ENCODE measurements at places on chromosomes 3 and 15.

- no peak for DNase-seq
Observed at GRCh38 chr3:75687323-75687722, 23.2 kb downstream of the FRG2C start.

DNA sequence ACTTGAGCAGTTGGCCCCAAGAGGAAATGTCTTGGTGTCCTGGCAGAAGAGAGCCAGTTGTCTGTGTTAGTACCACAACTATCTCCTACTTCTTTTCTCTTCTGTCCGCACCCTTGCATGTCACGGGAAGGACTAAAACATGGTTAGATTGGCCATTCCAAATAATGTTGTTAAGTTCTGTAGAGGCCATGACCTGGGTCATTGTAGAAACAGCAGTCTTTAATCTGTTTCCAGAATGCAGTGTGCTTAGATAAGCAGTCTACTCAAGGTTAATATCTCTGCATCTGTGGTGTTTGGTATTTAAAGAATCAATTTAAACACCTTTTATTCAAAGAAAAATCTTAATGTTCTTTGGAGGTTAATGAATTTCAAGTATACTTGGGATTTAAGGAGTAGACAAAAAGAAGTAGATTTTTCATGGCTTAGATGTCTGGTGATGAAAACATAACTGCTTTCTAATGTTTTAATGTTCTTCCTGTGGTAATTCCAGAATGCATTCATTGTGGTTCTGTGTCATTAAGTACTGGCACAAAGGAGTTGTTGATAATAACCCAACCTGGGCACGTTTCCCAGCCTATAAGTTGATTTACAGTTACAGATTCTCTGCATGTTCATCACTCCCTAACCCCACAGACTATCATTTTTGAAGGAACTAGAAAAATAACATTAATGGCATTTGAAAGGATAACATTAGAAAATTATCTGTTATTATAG is 58.9 kb downstream of the TMEM108 start:
- no peak for DNase-seq

GRCh38 chr3:136787349-136787748 is 31.6 kb upstream of the SLC35G2 start:
- DNase-seq: no peak

DNA sequence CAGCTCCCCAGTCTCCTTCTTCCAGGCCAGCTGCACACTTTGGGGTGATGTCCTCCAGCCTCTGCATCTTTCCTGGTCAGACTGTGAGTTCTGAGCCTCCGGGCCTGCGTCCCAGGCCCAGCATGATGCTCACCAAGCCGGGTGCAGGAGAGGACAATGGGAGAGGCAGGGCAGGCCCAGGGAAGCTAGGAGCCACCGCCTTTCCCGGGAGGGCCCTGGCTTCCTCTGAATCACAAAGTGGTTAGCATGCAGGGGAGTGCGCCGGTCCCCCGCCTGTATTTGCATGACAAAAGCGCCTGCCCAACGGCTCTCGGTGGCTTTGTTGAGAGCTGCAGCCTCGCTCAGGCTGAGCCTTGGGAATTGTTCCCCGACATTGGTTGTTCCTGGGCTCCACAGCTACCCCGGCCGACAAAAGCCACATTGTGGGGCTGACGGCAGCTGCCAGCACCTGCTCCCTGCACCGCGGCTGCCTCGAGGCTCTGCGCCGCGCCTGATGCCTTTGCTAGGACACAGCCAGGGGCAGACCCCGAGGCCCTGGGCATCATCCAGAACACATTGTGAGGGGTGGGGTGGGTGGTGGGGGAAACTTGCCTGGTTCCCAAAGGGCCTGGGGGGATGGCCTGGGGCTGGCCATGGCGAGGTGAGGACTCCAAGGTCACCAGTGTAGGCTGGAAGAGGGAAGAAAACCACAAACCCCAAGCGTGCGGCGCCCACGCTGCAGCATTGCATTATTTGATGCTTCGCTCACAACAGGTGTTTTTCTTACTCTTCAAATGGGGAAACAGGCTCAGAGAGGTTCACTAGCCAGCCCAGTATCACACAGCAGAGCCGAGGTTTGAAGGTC is 20.0 kb upstream of the KLF13 start:
- no peak for DNase-seq

DNA sequence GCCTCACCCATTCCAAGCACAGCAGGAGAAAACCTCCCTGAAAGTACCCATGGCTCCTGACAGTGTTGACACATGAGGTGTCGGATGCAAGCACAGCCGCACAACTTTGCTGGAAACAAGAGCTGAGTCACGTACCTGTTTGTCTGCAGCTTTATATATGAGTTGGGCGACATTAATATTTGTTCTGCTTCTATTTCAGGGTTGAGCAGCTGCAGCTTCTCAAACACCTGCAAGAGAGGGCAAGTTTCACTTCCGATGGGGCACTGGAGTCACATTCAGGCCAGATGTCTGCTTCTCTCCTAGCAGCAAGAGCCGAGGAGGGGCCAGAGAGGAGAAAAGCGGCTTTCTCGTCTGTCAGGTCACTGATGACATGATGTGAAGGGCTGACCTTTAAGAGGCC is 88.0 kb downstream of the NUP210 start:
- no peak for DNase-seq

- DNase-seq: no peak
Observed at GRCh38 chr3:137121704-137122314, 164.0 kb downstream of the IL20RB start.

DNA sequence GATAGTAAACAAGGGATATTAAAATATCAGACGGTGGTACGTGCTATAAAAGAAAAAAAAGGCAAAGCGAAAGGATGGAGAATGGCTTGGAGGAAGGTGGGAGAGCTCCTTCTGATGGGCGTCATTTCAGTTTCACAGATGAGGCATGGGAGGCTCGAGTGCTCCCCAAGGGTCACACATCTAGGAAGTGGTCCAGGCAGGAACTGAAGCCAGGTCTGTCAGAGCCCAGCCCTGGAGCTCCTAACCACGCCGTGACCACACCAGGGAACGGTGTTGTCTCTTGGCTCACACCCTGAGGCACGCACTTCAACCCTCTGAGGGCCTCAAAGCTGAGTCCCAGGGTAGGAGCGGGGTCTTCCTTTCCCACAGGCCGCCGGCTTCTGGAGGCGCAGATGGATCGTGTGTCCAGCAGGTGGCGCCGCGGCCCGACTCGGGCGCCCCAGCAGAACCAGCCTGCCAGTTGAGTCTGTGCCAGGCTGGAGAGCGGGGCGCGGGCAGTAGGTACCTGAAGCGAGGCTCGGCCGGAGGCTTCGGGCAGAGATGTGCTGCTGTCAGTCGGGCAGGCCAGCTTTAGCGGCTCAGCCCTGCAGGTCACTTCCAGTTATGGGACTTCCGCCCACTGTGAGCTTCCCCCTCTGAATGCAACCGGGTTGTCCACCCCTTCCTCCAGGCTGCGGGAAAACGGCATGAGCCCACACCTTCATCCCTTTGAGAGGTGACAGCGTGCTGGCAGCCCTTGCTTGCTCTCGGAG is 68.1 kb downstream of the SLC6A1 start:
- peak; percentile 18 for DNase-seq

DNA sequence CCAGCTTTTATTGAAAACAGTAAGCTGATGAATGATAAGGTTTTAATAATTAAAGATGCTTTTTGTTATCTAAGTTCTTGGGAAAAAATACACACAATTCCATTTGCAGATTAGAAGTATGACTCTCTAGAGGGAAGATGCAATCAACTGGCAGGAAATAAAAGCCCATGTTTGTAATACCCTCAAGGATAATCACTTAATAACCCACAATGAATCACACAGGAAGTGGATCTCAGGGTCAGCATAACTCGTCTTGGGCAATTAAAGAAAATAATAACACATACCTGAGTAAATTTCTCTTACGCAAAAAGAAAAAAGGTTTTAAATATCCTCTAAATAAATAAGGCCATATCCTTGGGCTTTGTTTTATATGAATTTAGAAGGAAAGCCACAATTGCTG is 9.4 kb upstream of the EID1 start:
- DNase-seq: no peak

DNA sequence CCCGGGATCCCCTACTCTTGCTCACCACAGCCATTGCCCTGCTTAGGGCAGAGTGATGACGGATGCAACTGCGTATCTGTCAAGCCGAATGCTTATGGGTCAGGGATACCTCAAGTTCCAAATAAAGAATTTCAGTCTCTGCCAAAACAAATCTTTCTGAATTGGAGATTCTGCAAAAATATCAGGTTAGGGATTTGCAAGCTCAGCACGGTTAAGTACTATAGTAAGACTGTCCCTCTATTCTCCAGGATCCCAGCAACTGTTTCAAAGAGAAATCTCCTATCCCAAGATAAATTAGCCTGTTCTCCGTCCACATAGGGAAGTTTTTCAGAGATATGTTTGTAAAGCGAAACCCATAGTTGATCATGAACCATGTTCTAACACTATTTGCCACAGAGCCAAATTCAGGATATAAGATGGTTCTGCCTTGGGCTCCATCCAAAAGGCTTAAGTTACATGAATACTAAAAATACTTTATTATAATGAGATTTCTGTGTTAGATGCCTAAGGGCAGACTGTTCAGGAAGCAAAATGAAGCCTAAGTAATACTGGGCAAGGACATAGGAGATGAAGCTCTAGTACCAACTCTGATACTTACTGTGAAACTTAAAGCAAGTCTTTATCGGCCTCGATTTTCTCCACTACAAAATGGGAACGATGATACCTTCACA is 100.1 kb upstream of the LPP start:
- DNase-seq: no peak

GRCh38 chr3:194715022-194715800 is 29.5 kb downstream of the FAM43A start:
- no peak for DNase-seq

DNA sequence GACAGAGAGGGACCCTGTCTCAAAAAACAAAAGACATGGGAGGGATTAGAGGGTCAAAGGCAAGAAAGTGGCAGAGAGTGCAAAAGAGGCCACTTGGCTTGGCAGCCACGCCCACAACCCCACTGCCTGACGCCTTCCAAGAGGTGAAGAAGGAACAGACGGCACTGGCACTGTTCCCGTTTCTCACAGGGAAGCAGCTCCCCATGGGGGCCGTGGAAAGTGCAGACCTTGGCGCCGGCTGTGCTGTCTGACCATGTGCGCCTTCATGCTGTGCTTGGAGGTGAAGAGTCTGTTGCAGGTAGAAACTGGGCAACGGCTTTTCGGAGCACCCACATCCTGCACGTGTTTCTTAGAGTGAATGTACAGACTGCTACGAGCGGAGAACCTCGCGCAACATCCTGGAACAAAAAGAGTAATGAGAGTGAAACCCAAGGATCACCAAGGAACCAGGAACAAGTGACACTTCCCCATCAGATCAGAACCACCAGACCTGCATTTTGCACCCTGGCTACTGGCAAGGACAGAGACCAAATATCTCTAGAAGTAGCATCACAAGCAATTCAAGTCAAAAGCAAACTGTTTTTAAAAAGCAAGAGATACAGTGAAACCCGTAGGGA is 9.7 kb downstream of the ZXDC start:
- DNase-seq: no peak

DNA sequence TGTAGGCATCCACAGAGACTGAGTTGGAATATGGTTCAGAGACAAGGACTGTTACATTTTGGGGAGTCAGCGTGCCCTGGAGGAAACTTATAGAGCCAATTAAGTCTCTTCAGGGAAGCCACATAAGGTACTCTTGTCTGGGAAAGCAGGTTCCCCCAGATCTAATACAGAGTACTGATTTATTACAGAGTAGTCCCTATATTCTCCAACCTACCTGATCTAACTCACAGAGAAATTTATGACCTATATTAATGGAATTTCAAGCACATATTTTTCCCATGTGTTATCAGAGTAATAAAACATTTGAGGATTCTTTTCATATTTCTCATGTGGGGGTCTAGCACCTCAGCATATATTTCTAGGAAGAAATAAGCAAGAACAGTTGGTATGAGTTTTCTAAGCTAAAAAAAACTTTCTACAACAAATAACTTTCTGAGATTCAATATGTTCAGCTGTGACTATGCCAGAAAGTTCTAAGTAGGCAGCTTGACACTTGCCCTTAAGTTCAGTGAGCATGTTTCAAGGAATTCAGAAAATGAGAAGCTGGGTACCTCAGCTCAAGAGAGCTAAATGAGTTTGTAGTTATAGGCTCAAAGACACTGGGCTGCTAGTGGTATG is 75.3 kb upstream of the COL8A1 start:
- DNase-seq: no peak

DNA sequence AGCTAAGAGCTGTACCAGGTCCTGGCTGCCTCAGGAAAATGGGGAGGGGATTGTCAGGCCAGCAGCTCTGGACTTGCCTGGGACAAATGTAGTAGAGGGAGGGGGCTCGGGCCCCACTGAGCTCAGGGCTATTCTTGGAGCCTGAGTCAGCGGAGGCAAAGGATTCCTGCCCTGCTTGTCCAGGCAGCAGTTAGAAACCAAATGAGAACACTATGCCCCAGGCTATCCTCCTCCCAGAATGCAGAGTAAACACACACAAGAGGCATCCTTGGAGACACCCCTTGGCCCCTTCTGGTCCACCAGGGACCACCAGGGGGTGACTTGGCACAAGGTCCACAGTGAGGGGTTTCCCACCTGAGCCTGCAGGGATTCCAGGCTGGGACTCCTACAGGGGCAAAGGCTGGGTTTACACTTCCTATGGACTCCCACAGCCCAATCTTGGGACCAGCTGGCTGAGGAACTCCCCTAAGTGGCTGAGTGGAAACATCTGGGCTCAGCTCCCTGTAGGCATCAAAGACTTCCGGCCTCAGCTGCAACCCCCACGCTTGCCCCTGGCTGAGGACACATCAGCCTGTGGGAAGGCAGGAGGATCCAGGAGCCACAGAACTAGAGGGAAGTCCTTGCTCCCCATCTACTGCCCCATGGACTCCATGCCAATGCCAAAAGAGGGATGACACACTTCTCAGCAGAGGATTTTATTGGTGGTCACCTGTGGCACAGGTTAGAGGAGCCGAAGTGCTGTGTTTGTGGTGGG is 3.4 kb upstream of the COL7A1 start:
- DNase-seq: no peak

DNA sequence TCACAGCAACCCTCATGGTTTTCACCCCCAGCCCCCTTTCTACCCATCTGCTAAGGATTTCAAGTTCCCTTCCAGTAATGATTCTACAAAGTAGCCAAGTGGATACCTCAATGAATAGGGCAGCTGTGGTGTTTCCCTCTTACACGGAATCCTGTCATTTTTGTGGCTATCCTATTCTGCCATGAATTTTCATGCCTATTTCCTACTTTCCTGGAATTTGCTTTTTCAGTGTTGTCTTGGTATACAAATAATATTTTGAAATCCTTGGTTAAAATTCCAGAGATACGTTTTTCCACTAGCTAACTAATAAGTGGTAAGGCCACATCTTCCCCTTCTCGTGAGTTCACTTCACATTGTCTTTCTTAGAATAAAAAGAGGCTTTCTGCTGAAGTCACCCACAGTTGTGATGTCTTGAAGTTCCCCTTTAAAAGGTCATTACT is 7.5 kb downstream of the ADPRH start:
- no peak for DNase-seq

- peak; percentile 70 for DNase-seq
Observed at GRCh38 chr3:187919048-187919447, 173.8 kb upstream of the BCL6 start.

GRCh38 chr15:53307952-53308624 is 451.4 kb downstream of the WDR72 start:
- no peak for DNase-seq

DNA sequence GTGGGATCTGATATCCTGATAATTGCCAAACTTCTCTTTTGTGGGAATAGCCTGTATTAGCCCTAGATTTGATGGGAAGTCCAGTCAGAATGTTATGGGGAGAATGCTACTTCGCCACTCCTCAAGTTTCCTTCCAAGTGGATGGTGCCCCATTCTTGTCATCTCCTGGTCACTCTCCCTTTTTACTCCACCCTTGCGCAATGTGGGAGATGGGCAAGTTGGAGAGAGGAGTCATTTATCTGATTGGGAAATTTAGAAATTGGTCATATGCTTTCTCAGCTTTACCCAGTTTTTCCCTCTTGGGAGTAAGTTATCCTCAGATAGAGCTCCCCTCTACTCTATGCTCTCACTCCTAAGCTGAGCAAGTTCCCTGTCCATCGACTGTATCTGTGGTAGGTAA is 14.4 kb downstream of the FANCD2OS start:
- no peak for DNase-seq
